Activated CD8-positive, alpha-beta T cell treated with anti-CD3 and anti-CD28 coated beads for 36 hours (primary cell): ENCODE measurements at places on chromosomes 5 and 9. TPM values are rescaled to one million over a fixed set of nuclear protein-coding genes. Genes with fewer than 3 reads are reported as not detected.
A peak's percentile ranks its signal among the peaks of the same experiment; 100 is the strongest.

The OLFM1 gene
- not detected for total RNA-seq

The ZNF169 gene
- total RNA-seq, result 5.7 TPM

The DENND4C gene
- 17.4 TPM for total RNA-seq

The GAPVD1 gene
- 49.7 TPM for total RNA-seq

The SPATA31D4 gene
- not detected for total RNA-seq

The CDK9 gene
- total RNA-seq, result 91.6 TPM

- H3K27me3 ChIP-seq, result no peaks in the 10 kb centered on the region
- no peak overlapping the region for H3K4me3 ChIP-seq
- H3K4me1 ChIP-seq, result no peaks in the 10 kb centered on the region
- no peaks in the 10 kb centered on the region for H3K36me3 ChIP-seq
Measured at GRCh38 chr9:12464910-12465512, 228.2 kb upstream of the TYRP1 start.

DNA sequence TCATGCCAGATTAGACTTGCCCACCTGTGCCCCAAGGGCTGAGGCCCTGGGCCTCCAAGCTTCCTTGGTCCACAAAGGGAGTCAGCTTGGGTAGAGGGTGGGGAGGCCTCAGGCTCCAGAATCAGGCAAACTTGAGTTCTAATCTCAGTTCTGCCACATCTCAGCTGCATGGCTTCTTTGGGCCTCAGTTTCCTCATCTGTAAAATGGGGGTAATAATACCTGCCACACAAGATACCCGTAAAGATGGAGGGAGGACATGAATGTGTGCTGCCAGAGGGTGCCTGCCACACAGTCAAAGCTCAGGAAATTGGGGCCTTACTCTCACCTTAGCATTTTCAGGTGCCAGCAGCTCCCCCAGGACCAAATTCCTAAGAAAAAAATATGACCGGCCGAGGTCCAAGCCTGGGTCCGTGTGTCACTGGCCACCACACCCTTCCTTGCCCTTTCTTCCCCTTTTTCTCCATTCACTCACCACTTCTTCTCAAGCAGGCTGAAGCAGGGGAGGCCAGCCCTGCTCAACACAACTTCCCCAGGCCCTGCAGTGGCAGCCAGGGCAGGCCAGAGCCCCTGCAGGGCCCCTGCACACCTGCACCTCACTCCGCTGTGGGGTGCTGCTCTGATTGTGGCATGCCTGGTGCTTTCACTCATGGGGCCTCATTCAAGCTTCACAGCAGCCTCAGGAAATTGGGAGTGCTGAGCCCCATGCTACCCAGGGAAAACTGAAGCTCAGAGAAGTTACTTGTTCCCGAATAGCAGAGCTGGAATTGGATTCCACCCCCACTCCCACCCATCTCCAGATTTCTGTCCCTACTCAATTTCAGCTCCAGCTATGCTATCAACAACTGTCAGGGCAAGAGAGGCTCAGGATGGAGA, 3.9 kb downstream of the RGS14 start:
- peaks cover 82% of the 10 kb centered on the region for H3K4me1 ChIP-seq
- peak overlapping the region; percentile 73 for H3K4me3 ChIP-seq
- H3K27ac ChIP-seq, result peak overlapping the region; percentile 77
- H3K36me3 ChIP-seq, result peaks cover 11% of the 10 kb centered on the region
- DNase-seq, result peak; percentile 47

DNA sequence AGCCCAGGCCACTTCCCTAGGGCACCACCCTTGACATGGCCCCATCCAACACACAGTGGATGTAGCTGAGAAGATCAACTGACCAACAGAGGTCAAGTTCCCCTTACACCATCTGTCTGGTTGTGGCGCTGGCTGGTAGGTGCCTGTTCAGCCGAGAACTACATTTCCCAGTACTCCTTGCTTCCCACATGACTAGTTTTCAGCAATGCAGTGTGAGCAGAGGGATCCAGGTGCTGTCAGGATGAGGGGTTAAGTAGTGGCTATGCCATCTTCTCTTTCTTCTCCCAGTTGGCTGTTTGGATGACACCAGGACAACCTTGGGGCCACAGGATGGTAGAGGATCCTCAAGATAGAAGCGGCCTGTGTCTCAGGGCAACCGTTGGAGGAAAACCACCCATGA, 48.6 kb upstream of the SH3PXD2B start:
- no peaks in the 10 kb centered on the region for H3K36me3 ChIP-seq
- peaks cover 5% of the 10 kb centered on the region for H3K27me3 ChIP-seq

DNA sequence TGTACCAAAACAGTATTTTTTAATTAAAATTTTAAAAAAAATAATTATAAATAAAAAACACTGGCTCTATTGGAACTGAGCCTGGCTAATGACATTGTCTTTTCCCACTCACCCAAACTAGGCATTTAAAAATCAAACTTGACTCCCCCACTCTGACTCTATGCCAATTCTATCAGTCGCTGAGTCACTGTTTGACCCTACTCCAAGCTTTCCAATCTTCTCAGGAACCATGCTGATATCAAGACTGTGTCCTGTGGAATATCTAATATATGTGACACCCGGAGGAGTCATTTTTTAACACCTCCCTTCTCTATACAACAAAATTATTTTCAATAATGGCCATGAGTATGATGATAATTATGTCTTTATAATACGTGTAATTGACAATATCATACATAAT, 171.6 kb upstream of the RASEF start:
- H3K4me1 ChIP-seq, result no peaks in the 10 kb centered on the region
- peaks cover 3% of the 10 kb centered on the region for H3K27me3 ChIP-seq

DNA sequence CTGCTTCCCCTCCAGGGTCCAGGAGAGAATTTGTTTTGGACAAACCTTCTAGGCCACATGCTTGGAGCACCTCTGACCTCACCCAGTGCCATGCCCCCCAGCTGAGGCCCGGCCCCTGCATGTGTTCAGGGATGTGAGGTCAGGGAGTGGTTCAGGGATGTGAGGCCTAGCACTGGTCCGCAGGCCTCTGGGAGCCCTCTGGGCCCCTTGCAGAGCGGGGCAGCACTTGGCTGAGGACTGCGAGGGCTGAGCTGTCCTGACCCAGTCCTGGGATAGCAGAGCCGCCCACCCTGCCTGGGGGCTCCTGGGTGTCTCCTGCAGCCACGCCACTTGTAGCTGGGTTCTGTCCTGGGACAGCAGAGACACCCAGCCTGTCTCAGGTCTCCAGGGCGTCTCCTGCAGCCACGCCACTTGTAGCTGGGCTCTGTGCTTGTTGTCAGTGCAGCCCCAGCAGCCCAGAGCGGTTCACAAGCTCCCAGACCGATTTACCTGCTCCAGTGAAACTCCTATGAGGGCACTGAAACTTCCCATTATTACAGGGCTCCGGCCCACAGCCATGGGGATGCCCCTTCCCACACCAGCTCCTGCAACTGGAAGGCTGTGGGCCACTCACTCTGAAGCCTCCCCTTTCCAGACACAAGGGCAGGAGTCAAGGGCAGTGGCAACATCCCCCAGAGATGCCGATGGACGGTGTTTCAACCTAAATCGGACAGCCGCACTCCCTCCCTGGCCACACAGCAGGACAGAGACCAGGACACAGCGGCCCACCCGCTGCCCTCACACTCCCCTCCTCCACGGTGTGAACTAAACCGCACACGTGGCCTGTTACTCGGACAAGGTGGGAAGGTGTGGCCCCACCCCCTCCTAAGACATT, 5.4 kb upstream of the CEP72 start:
- peaks cover 17% of the 10 kb centered on the region for H3K27me3 ChIP-seq
- H3K4me1 ChIP-seq, result peaks cover 20% of the 10 kb centered on the region
- H3K4me3 ChIP-seq, result no peak overlapping the region

DNA sequence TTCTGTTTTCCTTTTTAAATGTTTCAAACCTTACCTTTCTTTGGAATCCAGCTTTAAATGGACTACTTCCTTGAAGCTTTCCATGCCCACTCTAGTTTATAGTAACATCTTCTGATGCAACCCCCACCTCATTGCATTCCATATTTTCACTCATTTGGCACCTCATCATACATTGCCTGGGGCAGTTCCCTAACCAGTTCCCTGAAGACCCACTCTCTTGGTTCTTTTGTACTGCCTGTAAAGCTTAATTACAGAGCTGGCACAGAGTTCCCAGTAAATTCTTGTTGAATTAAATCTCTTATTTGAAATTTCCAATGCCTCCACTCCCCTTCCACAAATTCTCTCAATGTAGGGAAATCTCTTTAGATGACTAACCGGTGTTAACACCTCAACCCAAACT, 257.2 kb downstream of the ARRDC3 start:
- H3K4me3 ChIP-seq, result no peak overlapping the region
- peaks cover 2% of the 10 kb centered on the region for H3K27me3 ChIP-seq
- no peak for DNase-seq
- H3K4me1 ChIP-seq, result no peaks in the 10 kb centered on the region
- H3K27ac ChIP-seq, result no peak overlapping the region
